ENCODE measurements at places on chromosomes 16 and 17.

GRCh38 chr17:19412984-19413383 lies 2.0 kb downstream of the RNF112 start:
- no peak for DNase-seq

GRCh38 chr17:19610879-19611278 lies 37.7 kb upstream of the ALDH3A2 start:
- DNase-seq: no peak

- DNase-seq: no peak
Measured at GRCh38 chr16:1014771-1015495, 33.4 kb downstream of the SOX8 start.

DNA sequence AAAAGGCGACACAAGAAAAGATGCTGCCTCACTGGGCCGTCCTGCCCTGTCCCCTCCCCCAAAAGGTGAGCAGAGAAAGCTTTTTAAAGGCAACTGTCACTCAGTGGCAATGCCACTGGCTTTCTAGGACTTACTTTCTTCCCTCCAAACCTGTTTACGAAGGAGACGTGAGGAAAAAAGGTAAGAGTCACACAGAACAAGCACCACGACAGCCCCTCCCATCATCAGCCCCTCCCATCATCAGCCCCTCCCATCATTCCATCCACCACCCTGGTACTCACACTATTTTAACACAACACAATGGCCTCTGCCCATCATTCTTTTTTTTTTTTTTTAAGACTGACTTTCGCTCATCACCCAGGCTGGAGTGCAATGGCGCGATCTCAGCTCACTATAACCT lies 77.1 kb downstream of the NXN start:
- no peak for DNase-seq

DNA sequence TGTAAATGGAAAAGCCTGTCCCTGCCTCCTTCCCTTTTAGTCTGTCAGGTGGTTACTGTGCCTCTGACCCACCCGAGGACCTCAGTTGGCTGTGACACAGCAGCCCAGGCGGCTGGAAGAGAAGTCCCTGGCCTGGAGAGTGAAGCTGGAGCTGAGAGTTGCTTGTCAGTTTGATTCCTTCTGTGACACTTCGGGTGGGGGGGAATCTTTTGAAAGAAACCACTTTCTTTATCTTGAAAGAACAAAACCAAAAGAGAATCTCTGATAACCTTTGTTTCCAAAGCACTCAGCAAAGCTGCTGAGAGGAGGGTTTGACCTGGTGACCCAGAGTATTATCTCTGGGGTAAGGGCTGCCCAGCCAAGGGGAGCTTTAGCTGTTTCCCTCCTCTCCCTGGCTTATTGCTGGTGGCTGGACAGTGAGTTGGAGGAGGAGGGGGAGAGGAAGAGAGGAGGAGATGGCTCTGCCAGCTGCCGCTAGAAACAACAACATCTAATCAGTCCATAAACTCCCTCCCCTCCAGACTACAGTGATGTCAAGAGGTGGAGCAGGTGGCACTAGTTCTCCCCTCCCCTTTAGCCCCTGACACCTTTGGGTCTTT lies 34.0 kb downstream of the YPEL2 start:
- DNase-seq: no peak
